ENCODE measurements at places on chromosomes 12 and 14. TPM values are rescaled to one million over a fixed set of nuclear protein-coding genes. Genes with fewer than 3 reads are reported as not detected.

The PLEKHG7 gene
- total RNA-seq, result not detected

The RAD9B gene
- 5.0 TPM for total RNA-seq

The NFYB gene
- 67.7 TPM for total RNA-seq

The PAX9 gene
- total RNA-seq, result 0.57 TPM

The CPSF6 gene
- total RNA-seq, result 49.2 TPM

The SH2B3 gene
- 35.0 TPM for total RNA-seq

The TAS2R19 gene
- total RNA-seq, result 1.8 TPM

The TCTN1 gene
- total RNA-seq, result 20.9 TPM

The NID2 gene
- 40.4 TPM for total RNA-seq

The P3H3 gene
- 30.7 TPM for total RNA-seq

The OLR1 gene
- total RNA-seq, result 1.2 TPM

The HIGD1C gene
- not detected for total RNA-seq

The FAM222A gene
- total RNA-seq, result 3.2 TPM

The PIANP gene
- total RNA-seq, result 0.71 TPM

The STON2 gene
- 8.7 TPM for total RNA-seq

The TC2N gene
- 22.2 TPM for total RNA-seq

The APOF gene
- not detected for total RNA-seq

The RASSF9 gene
- total RNA-seq, result 1.2 TPM

Data from esophagus muscularis mucosa (tissue), 4 donors.